Uterine smooth muscle cell (primary cell): ENCODE measurements at places on chromosomes 7 and 10. TPM values are rescaled to one million over a fixed set of nuclear protein-coding genes. Genes with fewer than 3 reads are reported as not detected.

OR9A2 gene
- total RNA-seq: not detected in 2 replicates

CFAP70 gene
- 0.44 and 0.75 TPM in 2 replicates for total RNA-seq

GRM3 gene
- total RNA-seq: not detected in 2 replicates

STEAP4 gene
- total RNA-seq: under 0.01 TPM in 1 of 2 replicates, not detected in the other

POLR2J2 gene
- total RNA-seq: 3.2 and 3.3 TPM in 2 replicates

RFC2 gene
- total RNA-seq: 15.6 and 50.8 TPM in 2 replicates

STEAP1 gene
- total RNA-seq: 32.6 and 65.6 TPM in 2 replicates

OR13A1 gene
- not detected in 2 replicates for total RNA-seq
